Dorsolateral prefrontal cortex (tissue), 122 donors: ENCODE measurements at places on chromosomes 1 and 21.
A peak's percentile ranks its signal among the peaks of the same experiment; 100 is the strongest.

DNA sequence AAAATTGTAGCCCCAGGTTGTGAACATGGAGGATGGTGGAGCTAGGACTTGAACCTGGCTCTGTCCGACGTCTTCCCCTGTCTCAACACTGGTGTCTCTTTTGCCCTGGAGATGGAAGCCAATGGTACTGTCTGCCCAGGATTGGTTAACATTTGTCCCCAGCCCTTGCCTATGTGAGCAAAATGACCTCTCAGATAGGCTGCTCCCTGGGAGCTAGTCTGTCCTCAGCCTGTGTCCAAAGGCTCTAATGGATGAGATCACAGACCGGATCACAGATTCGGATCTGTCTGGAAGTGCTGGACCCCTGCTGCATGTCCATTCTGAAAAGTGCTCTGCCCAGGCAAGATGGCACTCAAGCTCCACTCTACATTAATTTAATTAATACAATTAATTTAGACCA, 394.4 kb upstream of the VAMP3 start:
- no peak for DNase-seq

DNA sequence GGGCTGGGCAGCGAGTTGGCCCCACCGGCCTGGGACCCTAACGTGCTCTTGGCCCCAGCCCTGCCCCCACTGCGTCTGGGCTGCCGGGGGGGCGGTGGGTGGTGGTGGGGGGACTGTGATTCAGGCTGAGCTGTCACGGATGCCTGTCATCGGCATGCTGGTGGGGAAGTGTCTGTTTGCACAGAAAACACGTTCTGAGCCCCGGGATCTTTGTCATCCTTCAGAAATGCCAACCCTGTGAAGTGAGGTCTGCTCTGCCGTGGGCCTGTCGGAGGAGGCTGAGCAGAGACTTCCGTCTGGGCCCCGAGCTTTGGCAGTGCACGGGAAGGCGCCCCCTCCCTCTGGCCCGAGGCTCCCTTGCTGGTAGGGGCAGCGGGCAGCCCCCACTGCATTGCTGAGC, 24.3 kb upstream of the PLCH2 start:
- DNase-seq: no peak

DNA sequence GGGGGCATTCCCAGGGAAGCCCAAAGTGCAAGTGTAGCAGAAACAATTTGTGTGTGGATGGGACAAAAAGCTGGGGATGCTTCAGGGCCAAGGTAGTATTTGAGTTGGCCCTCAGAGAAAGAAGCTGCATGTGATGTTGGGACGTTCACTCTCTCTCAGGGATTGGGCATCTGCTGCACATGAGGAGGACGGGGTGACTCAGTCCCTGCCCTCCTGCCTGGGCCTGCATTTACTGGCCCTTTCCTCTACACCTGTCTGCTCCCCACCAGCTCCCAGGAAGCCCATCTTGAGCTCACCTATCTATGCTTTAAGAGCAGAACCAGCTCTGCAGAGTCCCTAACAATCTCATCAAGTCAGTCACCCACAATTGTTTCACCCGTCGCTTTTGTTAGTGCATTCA, 23.5 kb upstream of the MPZL1 start:
- no peak for DNase-seq

- no peak for DNase-seq
These were observed 66.5 kb upstream of the GOLT1A start for GRCh38 chr1:204280099-204280961.

- DNase-seq: no peak
These were observed 7.7 kb downstream of the LRRC52 start for GRCh38 chr1:165551469-165551868.

- DNase-seq: no peak
These were observed 30.5 kb downstream of the TBCE start for GRCh38 chr1:235397733-235398132.

DNA sequence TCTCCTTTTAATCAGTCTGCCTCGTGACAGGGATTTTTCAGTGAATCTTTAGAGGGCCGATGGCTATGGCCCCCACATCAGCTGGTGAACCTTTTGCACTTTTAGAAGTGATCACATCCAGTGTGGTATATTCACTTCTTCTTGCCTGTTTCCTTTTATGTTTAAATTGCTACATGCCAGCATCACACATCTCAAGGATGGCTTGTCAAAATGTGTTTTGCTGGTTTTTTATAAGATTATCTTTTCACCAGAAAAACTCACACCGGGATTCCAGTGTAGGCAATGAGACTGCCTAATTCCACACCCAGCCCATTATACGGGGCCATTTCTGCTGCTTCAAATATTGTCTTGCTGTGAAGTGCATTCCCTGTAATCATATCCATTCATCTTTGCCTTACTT, 1151.7 kb upstream of the ADGRL4 start:
- no peak for DNase-seq

- DNase-seq: no peak
These were observed 550.2 kb downstream of the LMO4 start for GRCh38 chr1:87878873-87879272.

DNA sequence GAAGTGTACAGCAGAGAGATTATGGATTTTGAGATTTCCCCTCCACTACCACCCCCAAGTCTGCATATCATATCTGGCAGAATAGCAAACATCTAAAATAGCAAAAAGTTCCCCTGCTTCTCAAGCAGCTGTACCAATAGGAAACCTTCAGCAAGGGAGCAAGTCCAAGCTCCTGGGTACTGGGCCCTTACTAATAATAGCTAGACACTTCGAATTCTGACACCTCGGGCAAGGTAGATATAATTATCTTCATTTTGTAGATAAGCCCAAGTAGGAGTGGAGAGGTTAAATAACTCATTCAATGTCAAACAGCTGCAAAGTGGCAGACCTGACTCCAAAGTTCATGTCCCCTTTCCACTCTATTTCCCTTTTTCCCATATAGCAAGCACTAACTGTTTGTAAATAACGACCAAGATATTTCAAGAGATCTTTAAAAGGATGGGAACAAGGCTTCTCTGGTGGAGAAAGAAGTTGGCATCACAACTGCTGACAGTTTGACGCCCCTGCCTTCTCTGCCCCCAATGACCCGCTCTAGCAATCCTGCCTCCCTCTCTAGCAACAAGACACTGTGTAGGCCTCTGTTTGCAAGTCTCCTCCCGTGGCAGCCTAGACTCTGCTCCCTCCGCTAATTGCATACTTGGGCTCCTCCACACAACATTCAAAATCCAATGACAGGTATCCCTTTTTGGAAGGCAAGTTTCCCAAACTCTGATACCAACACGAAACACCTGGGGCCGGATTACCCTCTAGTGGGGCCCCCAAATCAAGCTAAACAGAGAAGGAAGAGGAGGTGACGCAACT, 18.7 kb upstream of the ADAR start:
- DNase-seq: no peak

DNA sequence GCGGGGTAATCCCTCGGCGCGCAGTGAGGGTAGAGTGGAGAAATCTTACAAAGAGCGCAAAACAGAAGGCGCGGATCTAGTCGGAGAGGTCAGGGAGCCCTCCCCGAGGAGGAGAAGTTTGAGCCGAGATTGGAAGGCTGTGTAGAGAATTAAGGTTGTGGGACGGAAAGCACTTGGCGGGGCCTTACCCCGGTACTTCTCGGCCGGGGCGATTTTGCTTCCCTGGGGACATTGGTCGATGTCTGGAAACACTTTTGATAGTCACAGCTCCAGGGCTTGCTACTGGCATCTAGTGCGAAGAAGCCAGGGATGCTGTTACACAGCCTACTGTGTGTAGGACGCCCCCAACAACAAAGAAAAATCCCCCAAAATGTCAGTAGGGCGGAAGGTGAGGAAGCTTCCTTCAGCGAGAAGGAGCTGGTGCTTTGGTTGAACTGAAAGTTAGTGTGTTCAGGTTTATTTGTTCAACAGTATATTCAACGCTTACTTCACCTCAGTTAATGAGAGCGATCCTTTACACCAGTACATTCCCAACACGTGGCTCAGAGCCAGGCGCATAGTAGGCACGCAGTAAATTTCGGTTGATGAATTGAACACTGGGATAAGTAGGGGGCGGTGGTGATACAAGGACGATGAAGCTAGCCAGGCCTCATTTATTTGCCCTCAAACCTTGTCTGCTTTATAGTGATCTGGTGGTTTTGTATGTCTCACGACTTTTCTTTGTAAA, 807 bp downstream of the CEP85 start:
- no peak for DNase-seq

- DNase-seq: peak; percentile 4
These were observed 5.0 kb upstream of the LRP8 start for GRCh38 chr1:53332833-53333232.

DNA sequence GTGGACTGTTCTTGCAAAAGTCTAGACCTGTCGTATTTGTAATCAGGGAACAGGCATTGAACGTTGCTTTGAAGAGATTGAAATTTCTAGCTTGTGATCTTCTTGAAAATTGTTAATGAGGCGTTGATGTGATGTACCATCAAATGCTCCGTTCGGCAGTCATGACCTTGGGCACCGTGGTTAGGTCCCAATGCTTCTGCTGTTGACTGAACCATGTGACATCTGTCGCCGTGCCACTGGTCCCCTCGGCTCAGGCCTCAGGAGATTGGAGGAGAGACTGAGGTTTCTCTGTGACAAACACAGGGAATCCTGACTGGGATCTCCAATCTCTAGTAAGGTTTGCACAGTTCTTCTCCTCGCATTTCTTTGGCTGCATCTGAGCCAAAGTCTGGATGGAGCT, 18.1 kb upstream of the KCNAB2 start:
- DNase-seq: no peak

DNA sequence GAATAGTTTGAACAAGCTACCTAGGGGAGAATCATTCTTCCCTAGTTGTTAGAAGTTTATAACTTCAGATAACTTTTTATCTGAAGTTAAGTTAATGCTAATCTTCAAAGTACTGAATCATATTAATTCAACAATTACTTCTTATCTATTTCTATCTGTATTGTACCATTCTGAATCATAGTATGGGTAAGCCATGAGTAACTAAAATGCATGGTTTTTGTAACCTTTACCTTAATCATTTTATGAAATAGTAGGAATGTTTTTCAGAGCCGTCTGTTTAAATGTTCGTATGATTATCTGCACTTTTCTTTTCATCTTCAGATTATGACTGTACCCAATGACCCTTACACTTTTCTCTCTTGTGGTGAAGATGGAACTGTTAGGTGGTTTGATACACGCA, 50.3 kb upstream of the MPC2 start:
- DNase-seq: no peak

DNA sequence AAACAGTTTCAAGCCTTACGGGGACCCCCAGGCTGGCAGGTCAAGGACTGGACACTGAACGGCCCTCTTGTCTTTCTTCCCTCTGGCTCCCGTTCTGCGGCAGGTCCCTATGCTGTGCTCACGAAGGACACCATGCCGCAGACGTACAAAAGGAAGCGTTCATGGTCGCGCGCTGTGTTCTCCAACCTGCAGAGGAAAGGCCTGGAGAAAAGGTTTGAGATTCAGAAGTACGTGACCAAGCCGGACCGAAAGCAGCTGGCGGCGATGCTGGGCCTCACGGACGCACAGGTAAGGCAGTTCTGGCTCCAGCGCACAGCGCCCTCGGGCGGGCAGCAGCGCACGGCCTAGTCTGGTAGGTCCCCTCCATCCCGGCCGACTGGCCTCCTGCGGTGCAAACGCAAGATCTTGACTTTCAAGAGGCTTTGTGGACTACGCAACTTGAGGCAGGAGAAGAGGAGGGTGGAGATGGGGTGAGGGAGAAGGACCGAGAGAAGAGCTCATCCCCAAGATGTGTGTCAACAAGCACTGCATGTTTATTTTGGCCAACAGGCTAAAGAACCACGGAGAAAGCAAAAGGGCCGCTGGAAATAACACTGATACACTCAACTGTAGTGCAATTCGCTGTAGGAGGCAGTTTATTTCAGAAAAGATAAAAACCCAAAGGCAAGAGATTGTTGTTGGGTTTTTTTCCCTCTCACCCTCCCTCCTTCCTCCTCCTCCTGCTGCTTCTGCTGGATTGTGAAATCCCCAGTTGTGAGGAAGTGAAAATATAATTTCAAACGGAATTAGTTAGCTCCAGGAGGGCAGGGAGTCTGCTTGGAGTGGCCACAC, 3.0 kb downstream of the HLX start:
- no peak for DNase-seq

- no peak for DNase-seq
These were observed 29.4 kb downstream of the SPATA17 start for GRCh38 chr1:217660353-217661062.

DNA sequence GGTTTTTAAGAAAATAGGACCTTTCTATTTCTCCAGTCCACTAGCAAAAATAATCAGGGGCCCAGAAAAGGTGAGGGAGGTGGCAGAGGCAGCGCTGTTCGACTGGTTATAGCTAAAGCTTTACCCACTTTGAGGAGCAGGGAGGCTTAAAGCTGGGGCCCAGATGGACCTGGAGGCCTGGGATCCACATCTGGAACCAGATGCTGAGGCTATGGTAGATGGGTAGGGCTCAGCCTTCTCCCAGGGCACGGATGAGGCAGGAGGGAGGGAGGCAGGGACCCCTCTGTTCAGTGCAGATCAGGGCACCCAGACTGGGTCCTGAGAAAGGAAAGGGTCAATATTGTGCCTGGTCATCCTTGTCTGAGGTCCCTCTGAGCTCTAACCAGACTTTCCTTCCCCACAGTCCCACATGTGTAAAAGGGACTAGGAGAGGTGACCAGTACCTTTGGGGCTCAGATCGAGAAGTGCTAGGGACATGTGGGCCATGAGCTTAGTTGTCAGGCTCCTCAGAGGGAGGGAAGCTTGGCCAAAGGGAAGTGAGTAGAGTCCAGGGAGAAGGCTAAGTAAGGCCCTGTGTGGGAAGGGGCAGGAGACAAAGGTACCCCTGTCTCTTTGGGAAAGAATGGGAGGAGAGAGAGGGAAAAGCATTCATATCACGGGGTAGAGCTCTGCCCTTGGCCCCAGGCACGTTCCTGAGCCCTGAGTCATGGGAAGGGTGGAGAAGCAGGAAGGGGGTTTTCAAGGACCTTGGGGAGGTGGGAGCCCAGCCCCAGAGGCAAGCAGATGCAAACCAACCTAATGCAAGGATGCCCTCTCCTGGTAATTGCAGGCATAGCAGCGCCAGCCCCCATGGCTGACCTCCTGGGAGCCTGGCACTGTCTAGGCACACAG, 15.4 kb downstream of the LMNA start:
- peak; percentile 78 for DNase-seq

DNA sequence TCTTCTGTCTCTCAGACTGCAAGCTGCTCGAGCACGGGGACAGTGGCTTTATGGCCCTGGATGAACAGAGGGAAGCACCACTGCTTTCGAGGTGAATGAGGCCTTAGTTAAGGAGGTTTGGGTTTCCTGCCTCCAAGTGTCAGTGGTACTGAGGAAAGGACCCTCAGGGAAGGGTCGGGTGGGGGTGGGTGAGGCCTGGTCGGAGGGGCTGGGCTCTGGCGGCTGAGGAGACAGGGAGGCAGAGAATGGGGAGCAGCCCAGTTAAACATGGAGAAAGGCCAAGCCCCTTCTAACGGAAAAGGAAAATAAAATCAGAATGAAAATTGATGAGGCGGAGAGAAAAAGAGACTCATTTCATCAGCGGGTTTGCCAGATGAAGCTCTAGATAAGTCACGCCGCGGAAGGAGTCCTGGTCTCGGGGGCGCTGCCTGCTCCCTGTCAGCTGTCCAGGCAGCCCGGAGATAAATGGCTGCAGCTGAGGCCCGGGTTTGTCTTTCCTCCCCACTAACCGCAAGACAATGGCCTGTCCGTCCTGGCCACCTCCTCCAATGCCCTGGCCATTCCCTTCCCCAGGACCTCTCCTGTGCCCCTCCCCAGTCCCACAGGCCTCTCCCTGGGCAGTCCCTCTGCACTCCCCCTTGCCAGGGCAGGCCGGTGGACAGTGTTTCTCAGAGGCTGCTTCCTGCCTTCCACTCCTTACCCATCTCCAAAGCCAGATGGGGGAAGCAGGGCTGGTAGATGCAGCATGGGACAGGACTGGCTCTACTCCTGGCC, 55.2 kb downstream of the LRRN2 start:
- no peak for DNase-seq

- DNase-seq: no peak
These were observed 138.4 kb downstream of the GLIS1 start for GRCh38 chr1:53600561-53600960.
